ENCODE measurements at places on chromosomes 13 and 19. TPM values are rescaled to one million over a fixed set of nuclear protein-coding genes. Genes with fewer than 3 reads are reported as not detected.

The UGGT2 gene
- total RNA-seq, result 35.3 TPM

The OR7C1 gene
- not detected for total RNA-seq

The C2CD4C gene
- total RNA-seq, result 0.15 TPM

DNA sequence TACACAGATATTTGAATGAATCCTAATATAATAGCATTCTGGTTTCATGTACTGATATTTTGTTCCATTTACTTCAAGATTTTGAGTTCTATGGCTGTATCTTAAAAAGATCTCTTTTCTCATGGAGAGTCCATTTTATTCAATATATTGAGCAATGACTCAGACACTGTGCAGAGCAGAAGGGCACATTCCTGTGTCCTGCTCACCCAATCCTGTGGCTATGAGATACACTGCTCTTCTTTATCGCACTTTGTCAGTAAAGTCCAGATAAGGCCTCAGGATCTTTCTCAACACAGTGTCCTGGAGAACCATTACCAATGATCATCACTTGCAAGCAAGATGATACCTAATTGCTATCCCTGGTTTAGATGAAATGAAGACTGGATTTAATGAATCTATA lies 155.0 kb downstream of the CYSLTR2 start:
- H3K4me3 ChIP-seq, result no peak overlapping the region
- H3K36me3 ChIP-seq, result no peaks in the 10 kb centered on the region
- H3K27me3 ChIP-seq, result no peaks in the 10 kb centered on the region
- no peaks in the 10 kb centered on the region for H3K4me1 ChIP-seq

DNA sequence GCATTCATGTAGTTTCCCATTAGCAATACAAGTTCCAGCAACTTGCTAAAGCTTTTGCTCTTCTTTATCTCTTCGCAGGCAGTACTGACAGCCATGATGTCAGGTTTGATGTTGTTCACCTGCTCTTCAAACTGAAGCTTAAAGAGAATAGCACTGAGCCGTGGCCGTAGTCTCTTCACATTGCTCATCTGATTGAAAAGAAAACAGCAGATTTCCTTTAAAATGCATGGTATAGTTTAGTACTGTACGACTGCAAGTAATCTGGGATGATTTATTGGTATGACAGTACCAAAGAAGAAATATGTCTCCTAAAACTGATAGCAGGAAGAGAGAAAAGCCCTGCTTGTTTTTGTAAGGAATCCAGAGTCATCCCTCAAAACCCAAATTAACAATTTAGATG lies 284.4 kb downstream of the DIAPH3 start:
- no peaks in the 10 kb centered on the region for H3K36me3 ChIP-seq
- no peaks in the 10 kb centered on the region for H3K4me1 ChIP-seq
- H3K27ac ChIP-seq, result no peak overlapping the region
- no peak for DNase-seq

DNA sequence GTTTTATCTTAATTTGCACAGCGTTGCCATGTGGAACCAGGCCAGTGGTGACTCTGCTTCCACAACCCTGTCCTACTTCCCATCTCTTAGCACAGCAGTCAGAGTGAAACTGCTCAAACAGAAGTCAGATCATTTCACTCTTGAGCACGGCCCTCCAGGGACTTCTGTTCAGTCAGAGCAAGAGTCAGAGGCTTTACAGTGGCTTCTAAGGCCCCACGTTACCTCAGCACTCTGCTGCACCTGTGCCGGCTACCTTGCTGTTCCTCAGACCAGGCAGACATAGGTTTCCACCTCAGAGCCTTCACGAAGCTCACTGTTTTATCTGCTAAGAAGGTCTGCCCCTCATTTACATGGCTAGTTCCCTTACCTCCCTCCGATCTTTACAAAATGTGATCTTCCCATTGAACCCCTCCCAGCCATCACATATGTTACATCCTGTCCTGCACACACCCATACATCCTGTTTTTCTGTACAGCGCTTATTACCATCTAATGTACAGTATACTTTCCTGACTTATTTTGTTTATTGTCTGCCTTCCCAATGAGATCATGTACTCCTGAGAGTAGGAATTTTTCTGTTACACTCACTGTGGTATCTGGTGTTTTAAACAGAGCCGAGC lies 41.6 kb downstream of the TM9SF2 start:
- H3K27ac ChIP-seq, result no peak overlapping the region
- H3K27me3 ChIP-seq, result no peaks in the 10 kb centered on the region
- H3K4me3 ChIP-seq, result no peak overlapping the region
- no peaks in the 10 kb centered on the region for H3K4me1 ChIP-seq
- peak; percentile 4 for DNase-seq
- no peaks in the 10 kb centered on the region for H3K36me3 ChIP-seq

DNA sequence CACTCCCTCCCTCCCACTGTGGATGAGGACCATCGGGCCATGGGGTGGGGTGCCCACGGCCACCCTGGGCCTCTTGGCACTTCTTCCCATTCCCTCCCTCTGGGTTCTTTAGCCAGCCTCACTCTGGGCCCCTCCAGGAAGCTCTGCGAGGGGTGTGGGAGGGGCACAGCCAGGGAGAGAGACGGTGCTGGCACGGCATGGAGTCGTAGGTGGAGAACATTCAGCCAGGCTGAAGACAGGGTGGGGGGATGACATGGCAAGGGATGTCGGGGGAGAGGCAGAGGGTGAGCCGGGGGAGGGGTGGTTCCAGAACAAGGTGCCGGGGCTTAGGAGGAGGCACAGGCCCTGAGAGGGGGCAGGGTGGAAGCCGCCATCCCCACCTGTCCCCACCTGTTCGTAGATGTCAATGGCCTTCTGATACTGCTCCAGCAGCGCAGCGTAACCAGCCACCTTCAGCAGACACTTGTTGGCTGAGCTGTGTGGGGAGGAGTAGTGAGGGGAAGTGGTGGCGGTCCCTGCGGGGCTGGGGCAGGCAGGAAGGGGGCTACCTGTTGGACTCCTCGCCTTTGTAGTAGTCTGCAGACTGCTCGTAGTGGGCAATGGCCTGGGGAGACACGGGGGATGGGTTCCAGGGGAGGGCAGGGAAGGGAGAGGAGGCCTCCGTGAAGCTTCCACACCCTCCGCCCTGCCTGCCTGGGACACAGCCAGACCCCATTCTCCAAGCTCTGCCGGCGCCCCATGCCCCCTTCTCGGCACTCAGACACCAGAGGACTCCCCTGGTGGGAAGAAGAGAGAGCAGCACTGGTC lies 8.8 kb upstream of the KPTN start:
- no peak for DNase-seq
- H3K36me3 ChIP-seq, result peaks cover 99% of the 10 kb centered on the region
- no peaks in the 10 kb centered on the region for H3K27me3 ChIP-seq
- no peak overlapping the region for H3K4me3 ChIP-seq

DNA sequence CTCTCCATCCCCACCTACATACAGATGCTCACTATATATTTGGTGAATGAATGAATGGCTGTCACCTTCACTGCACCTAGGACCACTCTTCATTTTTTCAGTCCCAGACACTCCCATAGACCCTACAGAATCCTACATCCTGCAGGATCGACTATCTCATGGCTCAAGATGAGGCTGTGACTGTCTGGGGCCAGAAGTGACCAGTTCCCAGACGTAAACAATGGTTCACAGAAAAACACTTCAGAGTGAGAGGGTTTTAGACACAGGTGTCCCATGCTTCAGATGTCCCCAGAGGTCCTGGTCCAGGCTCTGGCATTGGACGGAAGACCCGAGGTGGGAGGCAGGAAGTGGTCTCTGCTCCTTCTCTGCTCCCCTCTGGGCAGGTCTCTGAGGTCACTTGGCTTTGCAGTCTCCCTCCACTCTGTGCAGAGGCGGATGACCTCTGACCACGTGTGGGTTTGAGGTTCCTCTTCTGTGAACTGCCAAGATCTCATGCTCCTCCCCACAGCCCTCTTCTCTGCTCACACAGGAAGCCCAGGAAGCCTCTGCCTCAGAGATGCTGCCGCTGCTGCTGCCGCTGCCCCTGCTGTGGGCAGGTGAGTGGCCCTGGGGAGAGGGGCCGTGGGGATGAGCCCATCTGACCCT lies 24.9 kb downstream of the SIGLEC7 start:
- no peak for DNase-seq
- H3K27me3 ChIP-seq, result peaks cover 18% of the 10 kb centered on the region
- no peak overlapping the region for H3K4me3 ChIP-seq
- H3K27ac ChIP-seq, result no peak overlapping the region

- H3K27ac ChIP-seq, result peak overlapping the region; percentile 71
- peaks cover 16% of the 10 kb centered on the region for H3K4me1 ChIP-seq
- H3K4me3 ChIP-seq, result no peak overlapping the region
- peaks cover 22% of the 10 kb centered on the region for H3K36me3 ChIP-seq
Observed at GRCh38 chr19:16330368-16330801, 5.8 kb downstream of the KLF2 start.

DNA sequence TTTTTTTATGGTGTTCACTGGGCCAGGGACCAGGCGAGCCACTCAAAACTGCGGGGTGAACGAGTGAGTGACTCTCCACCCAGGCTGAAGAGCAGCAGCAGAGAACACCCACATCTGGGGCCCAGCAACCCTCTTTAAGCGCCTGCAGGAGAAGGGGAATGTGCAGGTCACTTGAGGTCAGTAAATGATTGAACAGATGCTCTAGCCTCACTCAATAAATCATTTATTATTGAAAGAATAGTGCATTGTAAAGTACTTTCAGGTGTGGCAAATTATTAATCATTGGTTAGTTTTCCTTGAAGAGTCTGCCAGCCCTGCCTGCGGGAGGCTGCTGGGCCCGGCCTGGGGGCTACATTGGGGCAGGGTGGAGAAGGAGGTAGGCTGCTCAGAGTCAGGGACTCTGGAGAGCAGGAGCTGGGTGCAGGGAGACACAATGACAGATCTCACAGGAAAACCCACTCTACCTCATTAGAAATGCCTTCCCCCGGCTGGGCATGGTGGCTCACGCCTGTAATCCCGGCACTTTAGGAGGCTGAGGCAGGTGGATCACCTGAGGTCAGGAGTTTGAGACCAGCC lies 42.5 kb downstream of the ABCC4 start:
- no peaks in the 10 kb centered on the region for H3K27me3 ChIP-seq
- no peaks in the 10 kb centered on the region for H3K36me3 ChIP-seq
- H3K27ac ChIP-seq, result no peak overlapping the region
- no peaks in the 10 kb centered on the region for H3K4me1 ChIP-seq
- DNase-seq, result no peak
- H3K4me3 ChIP-seq, result no peak overlapping the region

DNA sequence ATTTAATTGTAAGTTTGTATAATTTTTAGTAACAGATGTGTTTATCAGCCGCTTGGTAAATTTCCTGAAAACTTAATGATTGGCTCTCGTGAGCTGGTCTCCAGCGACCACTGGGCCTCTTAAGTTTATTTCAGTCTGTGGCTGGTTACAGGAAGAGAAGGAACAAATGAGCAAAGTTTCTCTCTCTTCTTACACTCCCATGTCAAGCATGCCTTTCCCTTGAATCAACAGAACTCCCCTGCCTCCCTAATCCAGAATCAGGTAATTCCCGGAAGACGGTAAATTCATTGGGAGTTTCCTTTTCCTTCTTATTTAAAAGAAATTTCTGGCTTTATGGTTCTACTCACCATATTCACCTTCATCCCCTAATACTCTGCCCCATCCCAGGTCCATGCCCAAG lies 52.5 kb upstream of the POMP start:
- no peak overlapping the region for H3K27ac ChIP-seq
- no peak overlapping the region for H3K4me3 ChIP-seq
- H3K4me1 ChIP-seq, result no peaks in the 10 kb centered on the region
- no peaks in the 10 kb centered on the region for H3K27me3 ChIP-seq
- DNase-seq, result no peak
- no peaks in the 10 kb centered on the region for H3K36me3 ChIP-seq

DNA sequence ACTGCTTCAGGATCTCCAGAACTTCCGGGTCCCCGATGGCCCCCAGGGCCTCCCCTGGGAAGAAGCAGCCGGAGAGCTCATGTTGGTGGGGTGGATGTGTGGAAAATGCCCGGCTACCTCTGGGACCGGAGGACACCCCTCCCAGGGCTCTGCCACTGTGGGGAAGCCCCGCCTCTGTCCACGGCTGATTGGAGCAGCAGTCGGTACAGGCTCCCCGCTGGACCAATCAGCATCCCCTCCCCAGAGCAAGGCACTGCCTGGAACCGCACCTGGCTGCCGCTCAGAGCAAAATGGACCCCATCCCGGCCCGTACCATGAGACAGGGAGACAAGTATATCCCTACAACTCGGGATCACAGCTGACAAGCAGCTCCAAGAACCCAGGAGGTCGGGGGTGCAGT lies 6.4 kb downstream of the DOHH start:
- H3K4me3 ChIP-seq, result no peak overlapping the region
- peaks cover 77% of the 10 kb centered on the region for H3K36me3 ChIP-seq
- no peak for DNase-seq
- H3K4me1 ChIP-seq, result no peaks in the 10 kb centered on the region

DNA sequence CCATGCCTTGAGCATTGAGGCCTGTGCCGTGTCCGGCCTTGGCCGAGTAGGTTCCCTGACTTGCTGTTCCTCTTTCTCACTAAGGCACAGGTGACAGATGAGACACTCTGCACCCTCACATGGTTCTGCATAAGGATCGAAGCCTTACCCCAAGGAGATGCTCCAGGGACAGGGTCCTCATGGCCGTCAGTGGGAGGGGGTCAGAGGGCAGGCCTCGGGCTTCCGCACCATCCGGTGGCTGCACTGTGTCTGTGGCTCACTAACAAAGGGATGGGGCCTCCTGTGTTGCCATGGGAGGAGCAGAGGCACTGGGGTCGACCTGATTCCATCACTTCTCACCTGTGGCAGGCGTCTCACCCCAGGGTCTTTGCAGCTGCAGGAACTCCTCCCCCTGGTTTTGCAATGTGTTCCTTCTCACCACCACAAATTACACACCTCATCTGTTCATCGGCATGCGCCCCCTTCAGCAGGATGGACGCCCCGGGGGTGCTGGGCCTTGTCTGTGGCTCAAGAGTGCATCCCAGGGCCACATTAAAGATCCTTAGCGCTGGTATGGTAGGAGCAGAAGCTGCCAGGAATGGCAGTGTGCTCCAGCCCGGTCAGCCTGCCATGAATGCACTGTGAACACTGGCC lies 113.3 kb upstream of the SOX1 start:
- DNase-seq, result no peak
- no peak overlapping the region for H3K4me3 ChIP-seq
- no peak overlapping the region for H3K27ac ChIP-seq

DNA sequence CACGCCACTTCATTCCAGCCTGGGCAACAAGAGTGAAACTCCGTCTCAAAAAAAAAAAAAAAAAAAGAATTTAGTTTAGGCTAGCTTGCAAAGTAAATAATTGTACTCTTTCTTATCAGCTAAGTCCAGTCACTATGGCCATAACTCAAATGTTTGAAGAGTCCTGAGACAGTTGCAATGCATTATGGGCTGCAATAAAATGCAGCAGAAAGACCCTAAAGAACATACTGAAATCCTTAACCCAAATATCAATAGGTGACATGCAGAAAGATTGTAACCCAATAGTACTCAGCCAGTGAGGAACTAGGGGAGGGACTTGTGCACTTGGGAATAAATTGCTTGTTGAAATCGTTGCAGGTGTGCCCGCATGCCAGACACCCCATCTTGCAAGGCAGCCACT lies 20.9 kb upstream of the FFAR2 start:
- H3K4me3 ChIP-seq, result no peak overlapping the region
- no peak for DNase-seq
- no peak overlapping the region for H3K27ac ChIP-seq
- H3K27me3 ChIP-seq, result no peaks in the 10 kb centered on the region
- H3K36me3 ChIP-seq, result no peaks in the 10 kb centered on the region
- H3K4me1 ChIP-seq, result no peaks in the 10 kb centered on the region
